ENCODE measurements at places on chromosomes 2 and 18. TPM values are rescaled to one million over a fixed set of nuclear protein-coding genes. Genes with fewer than 3 reads are reported as not detected.

FBXO15 gene
- total RNA-seq = 2.1 TPM

PASK gene
- total RNA-seq = 74.8 TPM

TUBB6 gene
- total RNA-seq = 12.6 TPM

OR6B2 gene
- not detected for total RNA-seq

LINC00305 gene
- not detected for total RNA-seq

GNAL gene
- 0.11 TPM for total RNA-seq

GLS gene
- 218 TPM for total RNA-seq

DNA sequence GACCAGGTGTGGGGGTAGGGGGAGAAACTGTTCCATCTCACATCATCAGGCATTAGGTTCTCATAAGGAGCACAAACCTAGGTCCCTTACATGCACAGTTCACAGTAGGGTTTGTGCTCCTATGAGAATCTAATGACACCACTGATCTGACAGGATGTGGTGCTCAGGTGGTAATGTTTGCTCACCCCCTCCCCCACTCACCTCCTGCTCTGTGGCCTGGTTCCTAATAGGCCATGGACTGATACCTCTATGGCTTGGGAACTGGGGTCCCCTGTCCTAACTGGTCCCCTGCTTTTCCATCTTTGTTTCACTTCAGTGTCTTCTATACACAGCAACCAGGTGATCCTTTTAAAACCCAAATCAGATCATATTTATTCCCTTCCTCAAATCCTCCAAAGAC, 267.8 kb downstream of the TNS1 start:
- H3K4me3 ChIP-seq = no peak overlapping the region
- peak overlapping the region; percentile 57 for H3K27ac ChIP-seq
- H3K4me1 ChIP-seq = peaks cover 35% of the 10 kb centered on the region
- peak; percentile 54 for DNase-seq
- H3K36me3 ChIP-seq = peaks cover 19% of the 10 kb centered on the region

- no peaks in the 10 kb centered on the region for H3K4me1 ChIP-seq
- H3K36me3 ChIP-seq = no peaks in the 10 kb centered on the region
- no peak overlapping the region for H3K4me3 ChIP-seq
- DNase-seq = no peak
- peaks cover 2% of the 10 kb centered on the region for H3K27me3 ChIP-seq
Observed at GRCh38 chr2:199588054-199588453, 130.3 kb upstream of the SATB2 start.

DNA sequence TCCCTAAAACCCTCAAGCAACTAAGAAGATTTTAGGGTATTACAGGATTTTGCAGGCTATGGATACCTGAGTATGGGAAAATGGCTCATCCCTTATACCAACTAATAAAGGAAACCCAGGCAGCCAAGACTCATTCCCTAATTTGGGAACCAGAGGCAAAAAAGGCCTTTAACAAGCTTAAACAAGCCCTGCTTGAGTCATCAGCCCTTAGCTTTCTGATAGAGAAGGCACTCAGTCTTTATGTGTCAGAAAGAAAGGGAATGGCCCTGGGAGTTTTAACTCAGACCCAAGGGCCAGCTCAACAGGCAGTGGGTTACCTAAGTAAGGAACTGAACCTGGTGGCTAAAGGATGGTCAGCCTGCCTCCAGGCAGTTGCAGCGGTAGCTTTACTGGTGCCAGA, 96.9 kb upstream of the RMP24 start:
- H3K4me1 ChIP-seq = no peaks in the 10 kb centered on the region
- H3K4me3 ChIP-seq = no peak overlapping the region
- peaks cover 14% of the 10 kb centered on the region for H3K27me3 ChIP-seq
- no peaks in the 10 kb centered on the region for H3K36me3 ChIP-seq
- no peak overlapping the region for H3K27ac ChIP-seq
- no peak for DNase-seq

- H3K4me1 ChIP-seq = no peaks in the 10 kb centered on the region
- H3K27me3 ChIP-seq = peaks cover 13% of the 10 kb centered on the region
Observed at GRCh38 chr2:3696545-3696944, 6.8 kb upstream of the DCDC2C start.

- no peak overlapping the region for H3K27ac ChIP-seq
- DNase-seq = no peak
- H3K4me1 ChIP-seq = no peaks in the 10 kb centered on the region
- H3K4me3 ChIP-seq = no peak overlapping the region
- H3K36me3 ChIP-seq = no peaks in the 10 kb centered on the region
- no peaks in the 10 kb centered on the region for H3K27me3 ChIP-seq
Observed at GRCh38 chr2:60335533-60336237, 217.8 kb downstream of the BCL11A start.

- H3K4me3 ChIP-seq = peak overlapping the region; percentile 27
- no peaks in the 10 kb centered on the region for H3K36me3 ChIP-seq
- peak overlapping the region; percentile 70 for H3K27ac ChIP-seq
- H3K27me3 ChIP-seq = no peaks in the 10 kb centered on the region
Observed at GRCh38 chr2:216006164-216006663, 7.1 kb downstream of the MREG start.

GRCh38 chr2:40642237-40642636, 190.3 kb upstream of the SLC8A1 start:
- no peak overlapping the region for H3K4me3 ChIP-seq
- H3K4me1 ChIP-seq = no peaks in the 10 kb centered on the region
- H3K27me3 ChIP-seq = no peaks in the 10 kb centered on the region
- DNase-seq = no peak
- no peak overlapping the region for H3K27ac ChIP-seq
- H3K36me3 ChIP-seq = no peaks in the 10 kb centered on the region

GRCh38 chr2:48278590-48278989, 251.4 kb upstream of the STON1 start:
- H3K4me3 ChIP-seq = no peak overlapping the region
- peaks cover 10% of the 10 kb centered on the region for H3K36me3 ChIP-seq
- DNase-seq = no peak

DNA sequence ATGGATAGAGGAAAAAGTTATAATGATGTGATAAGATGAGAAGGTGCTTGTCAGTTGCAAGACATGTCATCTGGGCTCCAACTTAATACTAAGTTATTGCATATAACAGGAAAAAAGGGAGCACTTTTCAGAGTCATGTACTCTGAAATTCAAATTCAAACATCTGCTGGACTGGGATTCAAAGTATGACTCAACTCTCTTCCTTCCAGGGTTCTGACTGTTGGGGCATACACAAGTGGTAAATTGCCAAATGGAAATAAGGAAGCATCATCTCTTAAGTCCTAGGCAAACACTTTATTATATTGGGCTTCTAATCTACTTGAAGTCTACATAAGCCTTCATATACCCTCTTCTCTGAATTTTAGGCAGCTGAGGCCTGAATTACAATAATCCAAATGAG, 44.9 kb downstream of the ZBTB14 start:
- no peak overlapping the region for H3K27ac ChIP-seq
- H3K4me3 ChIP-seq = no peak overlapping the region
- peaks cover 3% of the 10 kb centered on the region for H3K27me3 ChIP-seq
- H3K4me1 ChIP-seq = no peaks in the 10 kb centered on the region
- DNase-seq = no peak

- H3K4me1 ChIP-seq = peaks cover 67% of the 10 kb centered on the region
- no peaks in the 10 kb centered on the region for H3K27me3 ChIP-seq
- peak overlapping the region; percentile 99 for H3K27ac ChIP-seq
- peaks cover 20% of the 10 kb centered on the region for H3K36me3 ChIP-seq
- H3K4me3 ChIP-seq = no peak overlapping the region
Observed at GRCh38 chr2:37636381-37637066, 34.9 kb downstream of the CDC42EP3 start.

DNA sequence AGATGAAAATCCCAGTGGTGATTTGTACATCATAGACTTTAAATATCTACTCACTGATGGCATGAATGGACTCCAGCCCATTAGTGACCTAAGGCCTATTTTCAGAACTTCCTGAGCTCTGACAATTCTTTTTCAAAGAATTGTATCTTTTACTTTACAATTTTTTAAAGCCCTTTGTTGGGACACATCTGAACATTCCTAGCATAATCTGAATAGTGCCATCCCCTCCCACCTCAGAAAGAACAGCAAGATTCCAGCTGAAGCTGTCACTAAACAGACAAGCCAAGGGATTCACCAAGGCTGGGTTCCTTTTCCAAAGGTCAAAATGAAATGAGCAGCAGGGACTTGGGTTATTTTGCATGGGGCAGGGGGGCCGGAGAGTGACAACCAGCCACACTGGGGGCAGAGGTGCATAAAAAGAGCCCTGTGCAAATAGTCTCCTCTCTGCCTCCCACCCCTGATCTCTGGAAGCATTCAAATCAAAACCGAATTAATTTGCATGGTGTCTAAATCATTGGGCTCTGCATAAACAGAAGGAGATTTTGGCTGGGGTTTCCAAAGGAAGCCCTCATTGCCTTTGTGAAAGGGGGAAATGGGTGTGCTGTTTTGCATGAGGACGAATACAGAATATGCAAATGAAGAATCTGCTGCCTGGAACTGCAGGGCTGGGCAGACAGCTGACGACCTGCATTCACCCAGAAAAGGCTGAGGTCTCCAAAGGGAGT, 17.2 kb downstream of the EPHA4 start:
- no peak overlapping the region for H3K27ac ChIP-seq
- no peaks in the 10 kb centered on the region for H3K27me3 ChIP-seq
- peak; percentile 2 for DNase-seq
- H3K4me1 ChIP-seq = peaks cover 17% of the 10 kb centered on the region
- peak overlapping the region; percentile 7 for H3K4me3 ChIP-seq
- H3K36me3 ChIP-seq = no peaks in the 10 kb centered on the region

- H3K4me3 ChIP-seq = no peak overlapping the region
- DNase-seq = no peak
- H3K36me3 ChIP-seq = no peaks in the 10 kb centered on the region
- H3K4me1 ChIP-seq = no peaks in the 10 kb centered on the region
Observed at GRCh38 chr2:199668645-199669044, 182.3 kb downstream of the FTCDNL1 start.

DNA sequence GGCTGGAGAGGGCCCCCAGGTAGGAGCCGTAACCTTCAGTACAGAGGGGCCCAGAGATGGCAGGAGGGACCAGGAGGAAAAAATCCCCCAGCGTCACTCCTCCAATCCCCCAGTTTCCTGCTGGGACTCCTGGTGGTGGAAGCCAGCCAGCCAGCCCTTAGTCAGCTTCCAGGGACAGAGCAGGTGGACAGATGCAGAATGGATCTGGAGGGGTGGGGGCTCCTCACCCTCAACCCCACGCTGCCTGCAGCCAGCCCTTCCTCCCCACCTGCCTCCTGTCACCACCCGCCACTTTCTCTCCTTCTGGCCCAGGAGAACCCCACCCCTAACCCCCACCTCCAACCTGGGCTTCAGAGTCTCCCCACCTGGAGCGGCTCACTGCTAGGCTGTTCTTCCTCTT, 21.1 kb downstream of the EMX1 start:
- H3K4me1 ChIP-seq = no peaks in the 10 kb centered on the region
- DNase-seq = no peak
- no peak overlapping the region for H3K27ac ChIP-seq

DNA sequence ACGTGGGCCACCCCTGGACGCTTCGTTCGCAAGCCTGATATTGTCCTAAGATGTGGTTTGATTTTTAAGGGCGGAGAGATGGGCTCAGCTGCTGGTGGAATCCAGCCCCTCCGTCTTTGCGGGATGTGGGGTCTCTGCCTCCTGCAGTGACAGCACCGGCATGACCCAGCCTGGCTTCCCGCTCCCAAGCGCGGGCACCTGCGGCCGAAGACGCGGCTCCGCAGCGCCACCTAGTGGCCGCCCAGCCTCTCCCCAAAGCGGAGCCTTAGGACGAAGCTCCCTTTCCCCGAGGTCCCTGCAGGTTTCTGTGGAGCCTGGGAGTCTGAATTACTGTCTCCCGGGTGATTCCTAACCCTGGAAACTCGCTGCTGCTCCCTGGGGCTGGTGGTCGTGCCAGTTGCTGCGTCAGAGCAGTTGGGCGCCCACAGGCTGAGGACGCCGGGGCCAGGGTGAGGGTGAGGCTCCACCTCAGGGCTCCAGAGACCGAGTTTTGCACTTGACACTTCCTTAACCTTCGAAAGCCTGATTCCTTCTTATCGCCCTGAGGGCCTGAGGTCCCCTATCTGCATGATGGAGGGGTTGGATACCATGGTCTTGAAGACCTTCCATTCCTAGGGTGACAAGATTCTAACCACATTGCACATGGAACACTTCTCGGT, 137.5 kb downstream of the TPO start:
- no peak overlapping the region for H3K27ac ChIP-seq
- H3K27me3 ChIP-seq = peaks cover 7% of the 10 kb centered on the region
- DNase-seq = peak; percentile 65

DNA sequence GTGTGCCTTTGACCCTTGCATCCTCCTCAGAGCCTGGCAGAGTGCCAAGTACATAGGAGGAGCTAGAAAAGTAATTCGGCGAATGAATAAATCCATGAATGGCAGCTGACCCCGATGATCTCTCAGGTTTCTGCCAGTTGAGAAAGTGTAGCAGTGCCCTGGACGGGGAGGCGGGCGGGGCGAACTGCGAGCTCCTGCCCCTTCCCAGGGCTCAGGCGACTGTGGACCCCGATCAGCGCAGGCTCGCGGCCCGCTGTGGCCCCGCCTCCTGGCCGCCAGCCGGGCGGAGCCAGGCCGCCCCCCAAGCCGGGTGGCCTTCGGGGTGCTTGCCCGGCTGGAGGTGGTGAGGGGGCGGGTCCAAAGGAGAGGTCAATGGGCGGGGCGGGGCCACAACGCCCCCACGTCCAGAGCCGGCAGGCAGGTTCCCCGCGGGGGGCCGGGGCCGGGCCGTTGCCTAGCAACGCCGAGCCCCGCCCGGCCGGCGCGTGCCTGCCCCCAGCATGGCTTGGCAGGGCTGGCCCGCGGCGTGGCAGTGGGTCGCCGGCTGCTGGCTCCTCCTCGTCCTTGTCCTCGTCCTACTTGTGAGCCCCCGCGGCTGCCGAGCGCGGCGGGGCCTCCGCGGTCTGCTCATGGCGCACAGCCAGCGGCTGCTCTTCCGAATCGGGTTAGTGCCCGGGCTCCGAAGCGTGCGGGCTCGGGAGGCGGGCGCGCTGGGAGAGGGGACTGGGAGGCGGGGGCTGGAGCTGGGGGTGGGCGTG, 30.6 kb upstream of the TMBIM1 start:
- H3K36me3 ChIP-seq = no peaks in the 10 kb centered on the region
- H3K4me1 ChIP-seq = peaks cover 31% of the 10 kb centered on the region

DNA sequence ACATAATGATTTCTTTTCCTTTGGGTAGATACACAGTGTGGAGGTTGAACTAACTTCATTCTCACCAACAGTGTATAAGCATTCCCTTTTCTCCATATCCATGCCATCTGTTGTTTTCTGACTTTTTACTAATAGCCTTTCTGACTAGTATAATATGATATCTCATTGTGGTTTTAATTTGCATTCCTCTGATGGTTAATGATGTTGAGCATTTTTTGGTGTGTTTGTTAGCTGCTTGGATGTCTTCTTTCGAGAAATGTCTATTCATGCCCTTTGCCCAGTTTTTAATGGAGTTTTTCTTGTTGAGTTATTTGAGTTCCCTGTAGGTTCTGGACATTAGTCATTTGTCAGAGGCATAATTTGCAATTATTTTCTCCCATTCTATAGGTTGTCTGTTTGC, 59.8 kb downstream of the MARCHF4 start:
- H3K4me3 ChIP-seq = no peak overlapping the region
- no peaks in the 10 kb centered on the region for H3K36me3 ChIP-seq
- no peak for DNase-seq
- no peaks in the 10 kb centered on the region for H3K27me3 ChIP-seq
- H3K4me1 ChIP-seq = no peaks in the 10 kb centered on the region
- H3K27ac ChIP-seq = no peak overlapping the region

Data from activated CD8-positive, alpha-beta T cell treated with anti-CD3 and anti-CD28 coated beads for 36 hours (primary cell).